Occipital lobe (tissue), 3 donors: ENCODE measurements at places on chromosomes 16 and 17. TPM values are rescaled to one million over a fixed set of nuclear protein-coding genes. Genes with fewer than 3 reads are reported as not detected.

DNA sequence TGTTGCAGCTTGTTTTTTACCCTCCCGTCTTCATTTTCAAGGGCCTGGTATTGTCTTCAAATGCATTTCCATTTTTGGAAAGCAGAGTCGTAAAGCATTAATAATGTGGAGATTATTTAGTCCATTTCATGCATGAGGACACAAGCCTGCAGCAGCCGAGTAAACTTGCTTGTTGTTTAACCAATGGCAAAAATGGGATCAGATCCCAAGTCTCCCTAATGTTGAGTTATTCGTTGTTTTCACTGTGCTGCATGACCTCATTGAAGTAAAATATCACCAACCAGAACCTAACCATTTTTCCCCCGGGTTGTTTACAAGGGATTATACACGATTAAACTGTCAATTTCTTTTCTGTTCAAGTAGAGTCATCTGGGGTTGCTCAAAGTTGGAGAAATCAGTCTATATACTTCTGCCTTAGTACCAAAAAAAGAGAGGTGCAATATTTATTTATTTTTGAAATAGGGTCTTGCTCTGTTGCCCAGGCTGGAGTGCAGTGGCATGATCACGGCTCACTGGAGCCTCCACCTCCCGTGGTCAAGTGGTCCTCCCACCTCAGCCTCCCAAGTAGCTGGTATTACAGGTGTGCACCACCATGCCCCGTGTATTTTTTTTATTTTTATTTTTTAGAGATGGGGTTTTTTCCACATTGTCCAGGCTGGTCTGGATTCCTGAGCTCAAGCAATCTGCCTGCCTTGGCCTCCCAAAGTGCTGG is 12.4 kb downstream of the AMZ2 start:
- no peak for DNase-seq

- no peak for DNase-seq
Measured at GRCh38 chr17:80941743-80942422, 49.8 kb upstream of the CHMP6 start.

GRCh38 chr17:29627951-29628350 is 5.2 kb upstream of the CORO6 start:
- DNase-seq = no peak

GRCh38 chr17:21689604-21690003 is 2.7 kb upstream of the KCNJ18 start:
- DNase-seq = peak; percentile 33

DNA sequence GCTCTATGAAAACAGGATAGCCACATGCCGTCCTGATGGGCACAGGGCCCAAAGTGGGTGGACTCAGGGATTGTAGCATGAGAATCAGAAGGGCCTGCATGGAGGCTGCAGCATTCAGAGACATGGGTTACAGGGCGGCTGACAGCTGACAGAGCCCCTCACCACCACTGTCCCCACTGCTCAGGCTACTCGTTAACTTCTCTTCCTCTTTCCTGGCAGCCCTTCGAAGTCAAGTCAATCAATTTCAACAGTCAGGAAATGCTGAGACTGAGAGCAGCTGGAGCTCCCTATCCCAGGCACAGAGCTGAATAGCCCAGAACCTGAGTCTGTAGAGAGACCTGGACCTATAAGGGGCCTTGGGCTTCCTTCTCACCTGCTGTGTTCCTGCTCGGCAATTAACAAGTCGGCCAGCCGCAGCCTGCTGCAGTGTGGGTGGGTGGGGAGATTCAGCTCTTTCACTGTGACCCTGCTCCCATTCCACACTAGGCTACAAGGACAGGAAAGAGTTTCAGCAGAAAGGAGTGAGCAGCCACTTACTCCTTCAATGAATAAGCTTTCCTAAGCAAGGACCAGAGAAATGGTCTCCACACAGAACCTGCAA is 76.9 kb downstream of the TEX14 start:
- no peak for DNase-seq

- no peak for DNase-seq
Measured at GRCh38 chr16:4316108-4316863, 419 bp downstream of the GLIS2 start.

GRCh38 chr16:30660424-30661261 is 2.4 kb downstream of the FBRS start:
- DNase-seq = no peak

GRCh38 chr16:87506423-87507350 is 13.9 kb upstream of the ZCCHC14 start:
- no peak for DNase-seq

DNA sequence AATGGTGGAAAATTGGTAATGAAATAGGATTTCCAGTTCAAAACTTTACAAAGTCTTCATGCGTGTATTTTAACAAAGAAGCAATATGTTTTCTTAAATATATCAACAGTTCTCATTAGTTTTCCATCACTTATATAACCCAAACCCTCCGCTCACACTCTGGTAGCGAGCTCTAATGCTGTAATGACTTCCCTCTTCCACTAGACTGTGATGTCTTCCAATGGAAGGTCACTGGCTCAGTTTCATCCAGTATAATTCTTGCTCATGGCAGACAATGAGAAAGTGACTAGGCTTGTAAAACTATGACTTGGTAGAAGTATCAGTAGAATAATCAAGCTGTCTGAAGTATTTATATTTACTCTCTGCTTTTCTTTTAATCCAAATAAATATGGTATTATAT is 32.8 kb downstream of the NETO2 start:
- no peak for DNase-seq

- DNase-seq = no peak
Measured at GRCh38 chr16:82240111-82240510, 70.1 kb upstream of the MPHOSPH6 start.

- DNase-seq = no peak
Measured at GRCh38 chr17:63402431-63403212, 43.5 kb downstream of the CYB561 start.

DNA sequence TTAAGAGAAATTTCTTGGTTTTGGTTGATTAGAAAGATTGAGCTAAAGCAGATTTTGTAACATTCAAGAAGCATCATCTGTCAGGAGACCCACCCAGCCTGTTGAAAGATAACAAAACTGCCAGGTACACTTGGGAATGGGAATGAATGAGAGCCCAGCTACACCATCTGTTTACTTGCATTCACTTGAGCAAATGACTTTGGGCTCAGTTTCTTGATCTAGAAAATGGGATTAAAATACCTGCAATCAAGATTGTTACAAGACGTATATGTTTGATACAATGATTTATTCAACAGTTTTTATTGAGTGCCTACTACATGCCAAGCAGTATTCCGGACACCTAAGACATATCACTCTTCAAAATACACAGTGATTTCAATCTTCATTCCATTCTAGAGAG is 76.3 kb upstream of the HAS3 start:
- DNase-seq = no peak

DNA sequence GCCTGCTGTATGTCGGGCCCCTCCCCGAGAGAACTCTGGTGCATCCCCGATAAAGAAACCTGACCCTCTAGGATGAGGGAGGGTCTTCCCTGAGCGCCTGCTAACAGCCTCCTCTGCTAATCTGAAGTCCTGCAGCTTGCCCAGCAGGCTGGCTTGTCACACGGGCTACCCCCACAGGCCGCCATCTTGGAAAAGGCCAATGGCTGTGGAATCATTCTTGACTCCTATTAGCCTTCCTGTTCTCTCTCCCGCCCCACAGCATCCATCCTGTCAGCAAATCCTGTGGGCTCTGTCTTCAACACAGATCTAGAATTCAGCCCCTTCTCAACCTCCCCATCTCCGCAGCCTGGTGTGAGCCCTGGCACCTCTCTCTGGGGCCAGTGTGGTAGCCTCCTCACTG is 12.0 kb downstream of the IL4R start:
- DNase-seq = no peak

DNA sequence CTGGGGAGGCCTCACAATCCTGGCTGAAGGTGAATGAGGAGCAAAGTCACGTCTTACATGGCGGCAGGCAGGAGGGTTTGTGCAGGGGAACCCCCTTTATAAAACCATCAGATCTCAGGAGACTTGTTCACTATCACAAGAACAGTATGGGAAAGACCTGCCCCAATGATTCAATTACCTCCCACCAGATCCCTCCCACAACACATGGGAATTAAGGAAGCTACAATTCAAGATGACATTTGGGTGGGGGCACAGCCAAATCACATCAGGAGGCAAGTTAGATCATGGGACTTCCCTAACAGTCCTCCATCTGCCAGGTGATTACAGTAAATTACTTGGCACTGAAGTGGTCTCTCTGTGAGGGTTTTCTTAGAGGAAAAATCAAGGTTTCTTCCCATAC is 5.3 kb downstream of the TMEM114 start:
- no peak for DNase-seq

DNA sequence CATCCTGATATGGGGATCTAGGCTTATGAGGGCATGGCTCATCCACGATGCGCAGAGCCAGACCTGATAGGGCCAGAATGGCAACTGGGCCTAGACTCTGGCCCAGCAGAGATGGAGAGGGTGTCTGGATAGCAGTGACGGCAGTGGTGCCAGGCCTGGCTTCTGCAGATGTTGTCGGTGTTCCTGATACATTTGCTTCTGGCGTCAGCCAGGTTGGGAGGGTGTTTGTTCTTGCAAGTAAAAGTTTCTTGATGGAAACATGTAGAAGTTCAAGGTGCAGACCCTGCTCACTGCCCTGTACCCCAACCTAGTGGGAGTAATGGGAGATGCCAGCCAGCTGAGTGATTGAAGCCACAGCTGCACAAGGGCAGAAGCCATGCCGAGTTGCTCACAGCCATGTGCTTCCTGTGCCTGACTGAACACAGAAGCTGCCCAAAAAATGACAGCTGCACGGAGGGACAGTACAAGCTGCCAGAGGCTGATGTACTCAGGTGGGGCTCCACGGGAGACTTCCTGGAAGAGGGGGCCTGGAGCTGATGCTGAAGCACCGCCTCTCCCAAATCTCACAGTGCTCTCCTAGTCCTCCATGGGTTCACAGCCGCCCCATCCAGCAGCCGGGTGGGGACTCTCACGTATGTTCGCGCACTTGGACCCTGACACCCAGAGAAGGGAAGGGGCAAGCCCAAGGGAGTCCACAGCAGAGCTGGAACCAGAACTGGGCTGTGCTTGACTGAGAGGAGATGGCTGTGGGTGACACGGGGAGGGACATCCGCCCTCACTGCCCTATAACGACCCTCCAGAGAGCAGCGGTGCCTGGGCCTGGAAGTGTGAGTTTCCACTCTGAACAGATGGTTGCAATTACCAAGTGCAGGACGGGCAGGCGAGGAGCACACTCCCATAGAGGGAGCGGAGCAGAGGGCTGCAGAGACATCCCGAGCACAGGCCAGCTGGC is 78.7 kb downstream of the N4BP1 start:
- no peak for DNase-seq

DNA sequence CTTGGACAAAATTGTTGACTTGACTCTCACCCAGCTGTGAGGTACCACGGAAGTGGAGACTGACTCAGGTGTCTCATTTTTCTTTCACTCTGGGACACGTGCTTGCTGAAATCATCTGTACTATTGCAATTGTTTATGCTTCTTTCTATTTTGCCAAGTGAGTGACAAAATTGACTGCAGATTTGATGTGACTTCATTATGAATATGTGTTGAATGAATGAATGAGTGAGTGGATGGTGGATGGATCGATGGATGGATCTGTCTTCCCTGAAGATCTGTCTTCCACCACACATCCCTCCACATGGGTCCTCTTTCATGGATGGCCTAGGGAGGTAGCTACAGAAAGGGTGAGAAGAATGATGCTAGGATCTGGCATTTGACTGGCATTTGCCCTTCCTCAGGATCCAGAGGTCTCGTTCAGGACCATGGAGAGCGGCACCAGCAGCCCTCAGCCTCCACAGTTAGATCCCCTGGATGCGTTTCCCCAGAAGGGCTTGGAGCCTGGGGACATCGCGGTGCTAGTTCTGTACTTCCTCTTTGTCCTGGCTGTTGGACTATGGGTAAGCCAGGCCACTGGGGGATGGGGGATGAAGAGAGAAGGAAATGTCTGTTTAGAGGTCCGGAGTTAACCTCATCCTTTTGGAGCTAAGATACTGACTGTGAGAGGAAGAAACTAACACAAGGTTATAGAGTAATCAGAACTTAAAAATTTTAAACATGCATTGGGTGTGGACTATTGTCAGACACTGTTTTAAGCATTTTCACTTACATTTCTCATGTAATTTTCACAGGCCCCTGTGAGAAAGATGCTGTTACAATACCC is 12.7 kb downstream of the SLC5A11 start:
- DNase-seq = no peak

- DNase-seq = no peak
Measured at GRCh38 chr17:6205525-6205924, 135.3 kb downstream of the WSCD1 start.

- no peak for DNase-seq
Measured at GRCh38 chr16:17380613-17381012, 90.1 kb downstream of the XYLT1 start.

GRCh38 chr17:74608511-74608910 is 15.0 kb downstream of the CD300E start:
- no peak for DNase-seq

DNA sequence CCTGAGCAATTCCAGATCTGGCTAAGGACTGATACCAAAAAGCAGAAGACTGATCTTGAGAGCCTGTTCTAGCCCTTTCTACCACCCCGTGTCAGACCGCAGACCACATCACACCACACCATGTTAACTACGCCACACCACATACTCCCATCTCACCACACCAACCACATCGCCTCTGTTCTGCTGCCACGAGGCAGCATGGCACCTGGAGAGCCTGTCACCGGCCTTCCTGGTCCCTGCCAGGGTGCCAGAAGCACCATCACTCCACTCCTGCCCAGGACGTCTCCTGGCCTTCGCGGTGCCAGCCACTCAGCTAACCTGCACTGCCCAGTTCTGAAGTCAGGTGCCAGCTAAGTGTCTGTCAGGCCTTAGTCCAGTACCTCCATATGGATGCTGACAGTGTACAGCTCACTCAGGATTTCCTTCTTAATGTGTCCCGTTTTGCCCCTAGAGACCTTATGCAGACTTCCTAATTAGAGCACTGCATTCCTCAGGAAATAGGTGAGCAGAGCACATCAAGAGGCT is 37.2 kb upstream of the BCAR1 start:
- no peak for DNase-seq

- DNase-seq = no peak
Measured at GRCh38 chr17:683499-684254, 31.0 kb downstream of the VPS53 start.

GRCh38 chr17:66717641-66718058 is 117.3 kb upstream of the CACNG5 start:
- peak; percentile 34 for DNase-seq

DNA sequence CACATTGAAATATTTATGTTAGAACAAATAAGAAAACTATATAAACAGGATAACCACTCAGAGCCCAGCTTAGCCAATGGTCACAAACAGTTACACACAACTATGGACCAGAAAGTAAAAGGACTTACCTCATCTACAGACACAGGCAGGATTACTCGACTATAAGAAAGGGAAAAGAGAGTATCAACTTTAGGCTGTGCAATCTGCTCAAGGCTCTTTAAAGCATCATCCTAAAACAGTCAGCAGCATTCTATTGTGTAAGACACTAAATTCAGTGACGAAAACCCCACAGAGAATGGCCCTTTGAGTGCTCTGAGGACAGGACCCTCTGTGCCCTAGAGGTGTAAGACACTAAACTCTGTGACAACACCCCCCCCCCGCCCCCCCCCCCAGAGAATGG is 4.2 kb downstream of the PITPNA start:
- DNase-seq = no peak

GRCh38 chr17:65121916-65122806 is 15.0 kb upstream of the RGS9 start:
- no peak for DNase-seq

SLC12A3 gene
- not detected for total RNA-seq

DDX42 gene
- total RNA-seq = 73.5 TPM

CCL5 gene
- total RNA-seq = 0.47 TPM

GABARAPL2 gene
- total RNA-seq = 80.3 TPM

SNRNP25 gene
- total RNA-seq = 11.4 TPM

KRT23 gene
- 0.16 TPM for total RNA-seq

NEUROD2 gene
- 70.3 TPM for total RNA-seq

HAGHL gene
- 7.0 TPM for total RNA-seq
